Activated CD8-positive, alpha-beta memory T cell treated with anti-CD3 and anti-CD28 coated beads, Interleukin-2, amount 10 ng/mL, durations not matched to agents 7 days and 5 days (primary cell): ENCODE measurements at places on chromosomes 1 and 21. TPM values are rescaled to one million over a fixed set of nuclear protein-coding genes. Genes with fewer than 3 reads are reported as not detected.

GRCh38 chr1:98157524-98158313 is 236.9 kb upstream of the DPYD start:
- no peak for DNase-seq

DNA sequence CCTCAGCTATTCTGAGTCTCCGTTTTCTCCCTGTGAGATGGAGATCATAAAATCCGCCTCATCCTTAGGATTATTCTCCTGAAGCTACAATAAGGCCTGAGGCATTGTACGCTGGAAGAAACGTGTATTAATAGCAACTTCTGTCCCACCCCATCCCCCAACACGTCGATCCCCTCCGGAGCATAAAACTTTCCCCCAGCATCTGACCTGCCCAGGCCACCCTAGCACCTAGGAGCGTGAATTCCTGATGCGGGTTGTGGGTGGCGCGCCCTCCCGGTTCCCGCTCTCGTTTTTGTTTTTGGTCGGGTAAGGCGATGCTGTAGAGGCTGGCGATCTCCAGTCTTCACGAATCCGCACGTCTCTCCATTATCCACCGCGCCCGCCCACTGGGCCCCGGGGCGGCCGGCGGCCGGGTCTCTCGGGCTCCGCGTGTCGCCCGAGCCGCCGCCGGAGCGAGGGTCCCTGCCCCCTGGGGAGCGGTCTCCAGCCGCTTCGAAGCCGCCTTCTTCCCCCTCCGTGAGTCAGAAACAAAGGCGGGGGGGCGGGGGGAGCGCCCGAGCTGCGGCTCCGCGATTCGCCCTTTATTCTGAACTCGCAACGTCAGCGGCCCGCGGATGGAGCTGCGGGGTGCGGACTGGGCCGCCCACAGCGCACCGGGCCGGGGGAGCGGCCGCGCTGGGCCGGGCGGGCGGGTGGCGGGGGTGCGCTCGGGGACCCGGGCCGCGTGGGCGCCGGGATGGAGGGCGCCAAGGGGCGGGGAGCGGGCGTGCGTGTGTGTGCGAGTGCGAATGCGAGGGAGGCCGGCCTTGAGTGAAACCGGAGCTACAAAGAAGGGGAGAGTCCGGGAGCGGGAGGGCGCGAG is at the start of gene PLEKHO1:
PLEKHO1 (plus strand) TSS at position 646 of the 862 bp plus-strand sequence. CDS start 342 bp downstream, outside the sequence.
- DNase-seq = peak; percentile 89

GRCh38 chr1:189628857-189629256 is 848.8 kb downstream of the BRINP3 start:
- no peak for DNase-seq

DNA sequence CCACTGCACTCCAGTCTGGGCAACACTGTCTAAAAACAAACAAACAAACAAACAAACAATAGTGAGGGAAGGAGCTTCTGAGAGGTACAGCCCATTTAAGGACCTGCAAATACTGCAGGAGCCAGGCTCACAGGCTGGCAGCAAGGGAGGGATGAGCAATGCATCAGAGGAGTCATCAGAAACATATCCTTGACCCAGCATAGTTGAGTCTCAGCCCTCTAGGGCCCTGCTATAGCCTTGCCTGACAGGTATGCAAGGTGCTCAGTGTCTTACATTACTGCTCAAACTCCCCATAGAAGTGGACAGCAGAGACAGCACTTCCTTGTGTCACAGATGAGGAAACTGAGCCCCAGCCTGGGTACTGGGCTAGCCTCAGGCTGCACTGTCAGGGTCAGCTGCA is 7.3 kb upstream of the TTC4 start:
- no peak for DNase-seq

The VANGL2 gene
- not detected for total RNA-seq

- DNase-seq = no peak
Measured at GRCh38 chr21:18940791-18941190, 537.2 kb upstream of the TMPRSS15 start.

DNA sequence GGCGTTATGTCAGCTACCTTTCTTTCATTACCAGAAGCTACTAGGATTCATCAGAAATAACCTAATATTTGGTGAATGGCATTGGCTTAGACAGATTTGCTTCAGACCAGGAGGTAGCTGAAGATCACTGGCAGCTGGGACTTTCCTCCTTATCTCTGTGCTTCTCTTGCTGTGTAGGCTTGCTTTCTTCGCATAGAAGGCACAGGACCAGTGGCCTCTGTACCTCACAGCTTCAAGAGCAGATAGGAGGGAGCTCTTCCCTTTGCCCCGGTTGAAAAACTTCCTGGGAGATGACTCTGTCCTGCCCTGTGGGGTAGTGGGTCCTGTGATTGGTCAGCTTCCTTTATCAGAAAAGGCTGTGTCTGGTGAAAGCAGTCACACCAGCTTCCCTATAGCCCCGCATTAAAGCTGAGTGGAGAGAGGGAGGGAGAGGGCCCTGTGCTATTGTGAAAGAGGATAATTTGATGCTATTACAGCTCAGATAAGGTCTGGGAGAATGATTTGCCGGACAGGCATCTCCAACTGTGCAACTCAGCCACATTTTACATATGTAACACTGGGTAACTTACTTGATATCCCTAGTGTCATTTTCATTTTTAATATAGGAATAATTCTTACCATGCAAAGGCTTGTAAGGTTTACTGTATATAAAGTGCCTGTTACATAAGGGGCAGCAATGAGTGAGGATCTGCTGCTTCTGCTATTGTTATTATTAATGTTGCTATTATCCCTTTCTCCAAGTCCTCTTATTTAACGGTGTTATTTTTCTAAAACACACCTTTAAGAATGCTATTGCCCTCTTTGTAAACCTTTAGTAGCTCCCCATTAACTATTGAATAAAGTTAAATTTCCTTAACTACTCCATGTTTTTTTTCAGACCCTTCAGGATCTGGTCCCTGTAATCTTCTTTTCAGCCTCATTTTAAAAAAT is 31.6 kb downstream of the OSBPL9 start:
- no peak for DNase-seq

The KIRREL1 gene
- not detected for total RNA-seq

DNA sequence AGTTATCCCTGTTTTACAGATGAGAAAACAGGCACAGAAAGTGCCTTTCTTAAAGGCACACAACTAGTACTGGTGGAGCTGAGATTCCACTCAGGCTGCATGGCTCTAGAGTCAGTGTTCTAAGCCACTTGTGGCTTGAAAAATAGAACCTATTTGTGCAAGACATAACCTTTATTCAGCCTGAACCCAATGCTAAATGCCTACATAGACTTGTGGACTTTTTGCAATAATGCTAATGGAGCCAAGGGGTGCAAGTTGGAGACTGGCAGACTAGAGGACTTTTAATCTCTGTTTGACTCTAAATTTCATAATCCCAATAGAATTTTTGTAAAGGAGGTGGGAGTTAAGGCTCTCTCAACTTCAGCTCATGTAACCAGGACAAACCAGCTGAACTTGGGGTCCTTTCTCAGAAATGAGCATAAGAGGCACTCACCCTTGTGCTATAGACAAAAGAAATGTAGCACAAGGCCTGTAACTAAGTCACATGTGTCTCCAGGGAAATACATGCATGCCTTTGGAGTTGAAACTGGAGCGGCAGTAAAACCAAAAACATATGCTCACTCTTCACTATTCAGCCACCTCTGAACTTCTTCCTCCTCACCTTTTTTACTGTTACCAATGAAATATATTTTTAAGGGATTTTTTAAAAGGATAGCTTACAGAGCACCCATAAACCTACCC is 43.0 kb upstream of the AK4 start:
- no peak for DNase-seq

GRCh38 chr1:77514921-77515776 is 167.3 kb downstream of the ZZZ3 start:
- DNase-seq = no peak

- DNase-seq = no peak
Measured at GRCh38 chr21:37746849-37747248, 169.4 kb downstream of the KCNJ6 start.

The BTBD19 gene
- 4.5 TPM for total RNA-seq
